HAP-1 (cell line): ENCODE measurements at places on chromosomes 2 and 18.

GRCh38 chr2:152875701-152876695, 157.6 kb downstream of the ARL6IP6 start:
- DNase-seq = no peak

DNA sequence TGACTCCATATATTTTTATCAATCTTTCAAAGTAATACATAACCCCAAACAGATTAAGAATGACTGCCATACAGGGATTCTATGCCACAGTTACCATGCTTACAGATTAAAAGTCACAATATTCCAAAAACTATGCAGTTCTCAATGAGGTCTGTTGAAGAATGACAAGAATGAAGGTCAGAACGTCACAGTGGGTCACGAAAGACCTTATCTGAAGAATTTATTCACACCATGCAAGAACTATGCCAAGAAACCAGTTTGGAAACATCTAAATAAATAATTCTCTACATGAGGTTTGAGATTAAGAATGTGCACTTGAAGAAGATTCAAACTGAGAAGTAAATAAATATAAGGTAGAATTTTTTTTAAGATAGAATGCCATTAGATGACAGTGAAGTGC, 253.3 kb downstream of the EXOC6B start:
- no peak for DNase-seq

DNA sequence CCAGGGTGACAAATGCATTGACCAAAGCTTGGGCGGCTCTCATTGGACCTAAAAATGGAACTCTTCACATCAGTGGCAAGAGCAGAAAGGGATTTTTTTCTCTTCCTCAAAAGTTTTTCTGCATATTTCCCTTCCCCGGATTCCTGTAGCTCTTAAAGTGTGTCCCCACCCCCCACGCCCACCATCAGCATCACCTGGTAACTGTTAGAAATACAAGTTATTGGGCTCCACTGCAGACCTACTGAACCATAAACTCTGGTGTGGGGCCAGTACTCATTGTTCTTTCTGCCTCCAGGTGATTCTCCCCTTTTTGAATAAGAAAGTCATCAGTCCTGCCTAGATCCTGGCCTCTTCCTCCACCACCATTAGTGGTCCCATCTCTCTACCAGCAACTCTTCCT, 1.3 kb upstream of the MYO5B start:
- no peak for DNase-seq

GRCh38 chr2:160376576-160376975, 117.0 kb downstream of the RBMS1 start:
- peak; percentile 13 for DNase-seq

GRCh38 chr18:73544617-73545016, 603.0 kb downstream of the FBXO15 start:
- no peak for DNase-seq

- DNase-seq = no peak
Observed at GRCh38 chr2:196268538-196269338, 97.4 kb upstream of the STK17B start.
